ENCODE measurements at places on chromosomes 1 and 21. TPM values are rescaled to one million over a fixed set of nuclear protein-coding genes. Genes with fewer than 3 reads are reported as not detected.

- DNase-seq: no peak
Measured at GRCh38 chr1:25037174-25038074, 107.3 kb upstream of the RUNX3 start.

- peak; percentile 38 for DNase-seq
Measured at GRCh38 chr1:204959374-204959773, 83.6 kb upstream of the CNTN2 start.

Gene CD1D
- polyA plus RNA-seq: 1.8 TPM

Gene RCC2
- polyA plus RNA-seq: 12.5 TPM

- peak; percentile 93 for DNase-seq
Measured at GRCh38 chr1:26500488-26501175, 28.4 kb downstream of the HMGN2 start.

Gene SOD1
- 418 TPM for polyA plus RNA-seq
